ENCODE measurements at places on chromosomes 1 and 21.

- no peak for DNase-seq
Observed at GRCh38 chr1:245599371-245600174, 444.8 kb downstream of the KIF26B start.

- no peak for DNase-seq
Observed at GRCh38 chr1:50700621-50701020, 259.4 kb downstream of the FAF1 start.

DNA sequence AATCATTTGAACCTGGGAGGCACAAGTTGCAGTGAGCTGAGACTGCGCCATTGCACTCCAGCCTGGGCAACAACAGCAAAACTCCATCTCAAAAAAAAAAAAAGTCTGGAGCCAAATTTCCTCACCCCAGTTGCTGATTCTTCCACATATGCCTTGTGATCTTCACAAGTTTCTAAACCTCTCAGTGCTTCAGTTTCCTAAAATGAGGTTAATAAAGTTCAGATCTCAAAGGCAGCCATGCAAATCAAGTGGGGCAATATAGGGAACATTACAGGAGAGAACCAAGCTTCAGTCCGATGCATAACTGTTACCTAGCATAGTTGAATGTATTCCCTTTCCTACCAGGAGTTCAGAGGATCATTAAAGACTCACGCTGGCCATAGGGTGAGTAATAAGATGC lies 4.8 kb downstream of the ITLN1 start:
- no peak for DNase-seq

DNA sequence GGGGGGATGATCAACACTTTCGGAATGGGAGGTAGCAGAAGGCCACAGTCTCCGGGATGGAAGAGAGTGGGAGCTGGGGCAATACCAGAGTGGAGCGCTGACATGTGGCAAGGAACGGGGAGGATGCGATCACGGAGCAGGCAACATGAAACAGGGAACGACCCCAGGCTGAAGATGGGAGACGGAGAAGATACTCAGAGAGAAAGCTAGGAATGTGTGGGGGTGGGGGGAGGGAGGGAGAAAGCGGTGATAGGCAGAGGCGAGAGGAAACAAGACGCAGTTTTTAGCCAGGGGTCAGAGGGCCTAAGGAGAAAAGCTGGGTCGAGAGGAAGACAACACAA lies 577 bp downstream of the RAB3GAP2 start:
- peak; percentile 11 for DNase-seq

DNA sequence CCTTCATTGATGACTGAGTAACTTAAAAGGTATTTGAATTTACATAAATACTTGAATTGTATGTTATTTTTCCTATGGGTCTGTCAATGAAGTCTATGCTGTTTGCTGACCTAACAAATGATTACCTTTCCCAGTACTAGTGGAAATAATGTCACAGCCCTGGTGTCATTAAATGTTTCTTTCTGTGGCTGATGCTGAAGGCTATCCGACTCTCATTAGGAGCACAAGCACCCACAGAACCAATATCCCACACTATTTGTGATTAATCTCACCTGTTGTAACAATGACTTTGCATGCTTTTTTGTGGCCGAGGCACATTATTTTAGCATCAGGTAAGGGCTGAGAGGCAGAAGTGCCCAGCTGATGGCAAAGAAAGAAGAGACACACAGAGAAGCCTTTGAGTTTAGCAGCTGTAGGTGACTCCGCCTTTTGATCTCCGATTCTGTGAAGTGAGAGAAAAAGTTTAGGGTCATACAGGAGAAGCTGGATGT lies 25.8 kb upstream of the TRIM45 start:
- DNase-seq, result no peak

DNA sequence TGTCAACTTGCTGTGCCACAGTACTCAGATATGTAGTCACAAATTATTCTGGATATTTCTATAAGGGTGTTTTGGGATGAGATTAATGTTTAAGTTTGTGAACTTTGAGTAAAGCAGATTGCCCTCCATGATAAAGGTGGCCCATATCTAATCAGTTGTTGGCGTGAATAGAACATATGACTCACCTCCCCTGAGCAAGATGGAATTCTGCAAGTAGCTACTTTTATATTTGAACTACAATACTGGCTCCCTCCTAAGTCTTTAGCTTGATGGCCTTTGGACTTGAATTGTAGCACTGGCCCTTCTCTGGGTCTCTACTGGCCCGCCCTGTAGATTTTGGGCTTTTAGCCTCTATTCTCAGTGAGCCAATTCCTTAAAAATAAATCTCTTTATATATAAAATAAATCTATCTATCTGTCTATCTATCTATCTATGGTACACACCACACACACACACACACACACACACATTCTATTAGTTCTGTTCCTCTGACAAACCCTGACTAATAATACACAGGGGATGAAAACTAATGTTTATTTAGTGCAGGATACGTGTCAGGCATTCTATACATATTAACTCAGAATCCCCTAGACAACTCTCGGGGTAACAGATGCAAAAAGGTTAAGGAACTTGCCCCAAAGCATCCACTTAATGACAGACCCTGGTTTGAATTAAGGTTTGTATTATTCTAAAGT lies 37.9 kb upstream of the PDC start:
- no peak for DNase-seq

- no peak for DNase-seq
Observed at GRCh38 chr1:27153549-27153886, 1.4 kb downstream of the SLC9A1 start.

GRCh38 chr1:206693029-206693428 lies 8.3 kb downstream of the MAPKAPK2 start:
- no peak for DNase-seq

DNA sequence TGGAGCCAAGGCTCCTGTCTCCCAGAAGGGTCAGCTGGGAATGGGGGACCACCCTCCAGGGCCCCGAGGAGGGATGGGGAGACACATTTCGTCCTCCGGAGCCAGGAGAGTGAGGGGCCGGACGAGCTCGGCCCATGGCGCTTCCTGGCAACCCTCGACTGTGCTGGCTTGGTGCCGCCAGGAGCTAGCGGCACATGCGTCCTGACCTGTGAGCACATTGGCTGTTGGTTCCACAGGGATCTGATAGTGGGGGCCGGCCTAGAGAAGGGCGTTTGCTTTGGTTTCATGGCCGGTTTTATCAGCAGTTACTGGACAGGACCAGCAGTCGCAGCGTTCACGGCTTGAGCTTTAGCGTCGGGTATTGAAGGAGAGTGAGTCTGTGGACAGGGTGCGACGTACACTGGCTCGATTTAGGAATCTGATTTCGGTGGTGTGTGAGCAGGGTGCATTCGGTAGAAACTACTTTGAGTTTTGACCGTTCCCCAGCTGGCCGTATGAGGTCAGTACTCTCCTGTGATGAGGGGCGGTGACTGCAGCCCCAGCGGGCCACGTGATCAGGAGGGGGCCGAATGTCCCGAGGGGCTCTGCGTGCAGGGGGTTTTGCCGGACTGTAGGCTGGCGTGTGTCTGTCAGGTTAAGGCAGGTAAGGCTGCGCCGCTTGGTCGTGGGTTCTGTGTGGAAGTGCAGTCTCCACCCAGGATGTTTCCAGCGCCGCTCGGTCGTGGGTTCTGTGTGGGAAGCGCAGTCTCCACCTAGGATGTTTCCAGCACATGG lies 18.7 kb downstream of the FAAP20 start:
- no peak for DNase-seq

- no peak for DNase-seq
Observed at GRCh38 chr21:36463991-36464390, 15.9 kb downstream of the CLDN14 start.

- peak; percentile 0 for DNase-seq
Observed at GRCh38 chr1:119475866-119476439, 31.1 kb upstream of the HSD3B1 start.

DNA sequence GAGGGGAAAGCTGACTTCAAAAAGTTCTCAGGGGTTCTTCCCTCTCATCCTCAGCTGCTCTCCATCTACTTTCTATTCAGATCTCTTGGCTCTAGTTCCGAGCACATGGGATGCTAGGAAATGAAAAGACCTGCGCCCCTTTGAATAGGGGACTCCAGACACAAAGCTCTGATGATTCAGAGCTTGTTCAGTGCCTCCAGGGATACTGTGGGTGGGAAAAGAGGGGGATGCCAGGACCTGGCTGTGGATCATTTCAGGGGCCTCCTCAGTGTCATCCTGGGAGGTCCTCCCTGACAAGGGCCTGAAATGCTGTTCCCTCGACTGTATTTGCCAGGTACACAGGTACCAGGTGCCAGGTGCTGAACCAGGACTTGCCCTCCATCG lies 943 bp upstream of the KIAA0040 start:
- no peak for DNase-seq

DNA sequence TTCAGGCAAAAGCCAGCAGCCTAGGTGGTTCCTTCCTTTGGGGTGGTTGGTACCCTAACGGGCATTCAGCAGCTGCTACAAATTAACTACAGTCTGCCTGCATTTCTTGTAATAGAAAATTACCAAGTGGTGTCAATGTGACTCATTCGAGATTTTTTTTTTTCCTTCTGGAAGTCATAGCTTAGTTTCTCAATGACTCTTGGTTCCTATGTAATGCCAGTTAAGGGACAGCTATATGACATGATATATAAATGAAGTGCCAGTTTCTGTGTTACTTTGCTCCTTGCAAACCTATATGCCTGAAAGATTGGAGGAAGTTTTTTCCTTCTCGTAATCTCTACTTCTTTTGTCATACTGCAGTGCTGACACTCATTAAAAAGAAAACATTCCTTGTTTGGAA lies 2.6 kb downstream of the MGST3 start:
- DNase-seq, result no peak

DNA sequence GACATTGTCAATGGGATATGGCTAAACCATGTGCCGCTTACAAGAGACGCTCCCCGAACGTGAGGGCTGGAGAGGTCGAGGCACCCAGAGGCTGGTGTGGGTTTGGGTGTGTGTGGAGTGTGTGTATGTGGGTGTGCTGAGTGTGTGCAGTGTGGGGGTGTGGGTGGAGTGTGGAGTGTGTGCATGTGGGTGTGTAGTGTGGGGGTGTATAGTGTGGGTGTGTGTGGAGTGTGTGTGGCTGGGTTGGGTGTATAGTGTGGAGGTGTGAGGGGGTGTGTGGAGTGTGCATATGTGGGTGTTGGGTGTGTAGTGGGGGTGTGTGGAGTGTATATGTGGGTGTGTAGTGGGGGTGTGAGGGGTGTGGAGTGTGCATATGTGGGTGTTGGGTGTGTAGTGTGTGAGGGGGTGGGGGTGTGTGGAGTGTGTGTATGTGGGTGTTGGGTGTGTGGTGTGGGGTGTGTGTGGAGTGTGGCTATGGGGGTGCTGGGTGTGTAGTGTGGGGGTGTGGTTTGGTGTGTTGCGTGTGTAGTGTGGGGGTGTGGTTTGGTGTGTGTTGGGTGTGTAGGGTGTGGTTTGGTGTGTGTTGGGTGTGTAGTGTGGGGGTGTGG lies 42.2 kb downstream of the SLC19A1 start:
- no peak for DNase-seq

GRCh38 chr1:246418565-246419312 lies 88.3 kb downstream of the SMYD3 start:
- no peak for DNase-seq

- DNase-seq, result no peak
Observed at GRCh38 chr1:213110349-213111300, 59.6 kb downstream of the RPS6KC1 start.

GRCh38 chr21:34189506-34189905 lies 116.1 kb downstream of the MRPS6 start:
- no peak for DNase-seq

All from CD4-positive, alpha-beta T cell treated with Interleukin-10 for 1 hour (primary cell).